ENCODE measurements at places on chromosomes 3 and 15.
A peak's percentile ranks its signal among the peaks of the same experiment; 100 is the strongest.

DNA sequence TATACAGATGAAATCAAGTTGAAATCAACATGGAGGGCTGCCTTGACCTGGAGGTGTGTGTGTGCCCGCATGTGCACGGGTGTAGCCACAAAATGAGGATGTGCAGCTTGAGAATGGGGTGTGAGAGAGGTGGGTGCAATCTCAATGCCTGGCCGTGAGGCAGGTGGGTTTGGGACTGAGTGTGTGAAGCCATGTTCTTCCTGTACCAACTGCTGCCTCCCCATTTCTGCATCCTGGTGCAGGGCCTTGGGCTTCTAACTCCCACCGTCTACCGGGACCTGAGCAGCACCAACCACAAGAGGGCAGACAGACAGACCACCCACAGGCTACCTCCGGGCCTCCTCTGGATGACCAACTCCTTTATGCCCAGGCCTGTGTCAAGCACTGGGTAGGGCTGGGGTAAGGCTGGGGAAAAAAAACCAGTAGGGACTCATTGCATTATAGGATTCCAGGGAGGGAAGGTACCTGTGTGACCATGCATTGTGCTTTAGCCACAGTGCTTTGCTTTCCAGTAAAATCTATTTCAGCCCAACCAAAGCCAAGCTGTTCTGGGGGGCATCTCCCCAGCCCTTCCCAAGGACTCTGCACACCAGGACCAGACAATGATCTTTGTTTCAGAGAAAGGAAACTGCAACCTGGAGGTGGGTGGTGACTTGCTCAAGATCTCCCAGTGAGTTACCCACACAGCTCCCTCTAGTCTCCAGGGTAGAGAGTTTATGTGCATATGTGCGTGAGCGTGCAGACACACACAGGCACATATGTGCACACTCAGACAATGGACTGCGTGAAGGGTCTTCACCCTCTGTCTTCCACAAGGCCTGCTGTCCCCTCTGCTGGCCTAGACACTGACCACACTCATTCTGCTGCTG, 162.2 kb upstream of the TLE3 start:
- no peak for DNase-seq

DNA sequence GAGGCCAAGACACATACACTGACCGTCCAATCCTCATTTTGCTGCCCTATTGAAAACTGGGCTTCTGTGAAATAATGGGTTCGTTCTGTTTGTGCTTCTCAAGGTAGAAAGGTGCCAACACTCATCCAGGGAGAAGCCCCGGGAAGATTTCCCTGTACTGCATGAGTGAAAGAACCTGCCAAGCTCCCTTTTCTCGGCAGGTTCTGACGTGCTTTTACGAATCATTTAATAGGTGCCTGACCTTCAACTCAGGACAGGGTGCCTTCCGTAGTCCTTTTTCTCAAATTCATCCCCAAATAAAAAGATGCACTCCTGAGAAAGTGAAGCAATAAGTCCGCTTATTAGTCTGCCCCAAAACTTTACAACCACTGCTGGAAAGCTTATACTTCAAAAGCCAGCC, 64.2 kb downstream of the B3GNT5 start:
- DNase-seq = no peak

- DNase-seq = peak; percentile 1
These were observed 29.5 kb upstream of the ZNF710 start for GRCh38 chr15:89971592-89971997.

DNA sequence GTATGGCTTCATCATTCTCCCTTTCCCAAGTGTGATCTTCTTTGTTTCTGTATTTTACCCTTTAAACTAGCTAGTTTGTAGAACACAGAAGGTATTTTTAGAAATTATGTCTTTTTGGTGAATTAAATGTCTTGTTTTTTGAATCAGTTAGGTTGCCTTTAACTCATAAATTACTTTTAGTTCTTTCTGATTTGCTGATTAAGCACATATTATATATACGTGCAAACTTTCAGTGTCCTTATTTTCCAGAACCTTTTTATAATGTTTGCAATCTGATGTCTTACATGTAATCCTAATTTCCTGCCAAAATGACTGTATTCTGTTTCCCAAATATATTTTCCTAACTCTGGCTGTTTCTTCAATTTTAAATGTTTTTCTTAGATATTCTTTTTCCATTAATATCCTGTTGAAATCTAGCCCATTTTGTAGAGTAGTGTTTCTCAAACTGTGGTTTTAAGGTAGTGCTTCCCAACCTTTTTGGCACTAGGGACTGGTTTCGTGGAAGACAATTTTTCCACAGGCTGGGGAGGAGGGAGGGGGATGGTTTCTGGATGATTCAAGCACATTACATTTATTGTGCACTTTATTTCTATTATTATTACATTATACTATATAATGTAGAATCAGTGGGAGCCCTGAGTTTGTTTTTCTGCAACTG, 51.8 kb downstream of the CHD2 start:
- DNase-seq = no peak

GRCh38 chr3:57983734-57984518, 24.3 kb upstream of the FLNB start:
- DNase-seq = no peak

DNA sequence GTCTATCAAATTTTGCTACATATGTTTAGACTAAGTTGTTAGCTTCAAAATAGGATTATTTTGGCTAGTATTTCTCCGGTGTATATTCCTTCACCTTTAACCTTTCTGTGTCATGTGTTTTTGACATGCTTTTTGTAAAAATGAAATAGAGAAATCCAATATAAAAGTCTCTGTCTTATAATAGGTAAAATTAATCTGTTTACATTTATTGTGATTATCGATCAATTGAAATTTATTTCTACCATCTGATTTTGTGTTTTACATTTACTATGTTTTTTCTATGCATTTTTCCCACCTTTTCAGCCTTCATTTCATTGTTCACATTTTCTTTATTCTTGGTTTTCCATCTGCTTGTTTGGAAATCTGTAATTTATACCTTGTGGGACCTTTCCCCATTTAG, 11.7 kb upstream of the LHFPL4 start:
- no peak for DNase-seq

Measured in stimulated activated CD8-positive, alpha-beta memory T cell treated with anti-CD3 and anti-CD28 coated beads, Interleukin-7, amount 100 ng/mL, for 1 hour (primary cell).